ENCODE measurements at places on chromosomes 7 and 10.
A peak's percentile ranks its signal among the peaks of the same experiment; 100 is the strongest.

GRCh38 chr10:78829565-78829964, 239.2 kb upstream of the ZMIZ1 start:
- DNase-seq = no peak

DNA sequence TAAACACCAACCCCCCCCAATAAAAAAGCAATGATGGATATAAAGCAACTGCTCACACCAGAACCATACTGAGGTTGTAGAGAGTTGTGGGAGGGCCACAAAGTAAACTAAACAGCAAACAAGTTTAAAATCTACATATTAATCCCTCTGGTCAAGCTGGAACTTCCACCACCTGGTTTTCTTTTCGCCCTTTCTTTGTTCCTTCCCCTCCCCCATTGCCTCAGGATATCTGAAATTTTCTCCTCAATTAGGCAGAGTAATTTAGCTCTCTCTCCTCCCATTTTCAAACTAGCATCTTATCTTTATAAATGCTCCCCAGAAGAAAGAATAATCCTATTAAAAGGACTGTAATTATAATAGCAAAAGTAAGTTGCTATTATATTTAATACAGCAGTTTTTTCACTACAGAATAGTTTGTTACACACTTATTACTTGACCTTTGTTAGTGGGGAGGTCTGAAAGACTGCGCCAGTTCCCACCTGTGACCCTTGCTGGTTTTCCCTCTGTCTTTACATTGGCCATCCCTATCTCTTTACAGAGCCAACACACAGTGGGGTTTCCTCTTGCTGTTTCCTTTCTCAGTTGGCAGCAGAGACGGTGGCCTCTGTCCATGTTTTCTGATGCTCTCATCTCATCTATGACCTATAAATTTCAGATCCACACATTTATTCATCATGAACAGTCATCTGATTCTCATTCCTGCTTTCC, 235.4 kb downstream of the RNLS start:
- no peak for DNase-seq

GRCh38 chr10:99983280-99983988, 26.3 kb downstream of the DNMBP start:
- DNase-seq = no peak

DNA sequence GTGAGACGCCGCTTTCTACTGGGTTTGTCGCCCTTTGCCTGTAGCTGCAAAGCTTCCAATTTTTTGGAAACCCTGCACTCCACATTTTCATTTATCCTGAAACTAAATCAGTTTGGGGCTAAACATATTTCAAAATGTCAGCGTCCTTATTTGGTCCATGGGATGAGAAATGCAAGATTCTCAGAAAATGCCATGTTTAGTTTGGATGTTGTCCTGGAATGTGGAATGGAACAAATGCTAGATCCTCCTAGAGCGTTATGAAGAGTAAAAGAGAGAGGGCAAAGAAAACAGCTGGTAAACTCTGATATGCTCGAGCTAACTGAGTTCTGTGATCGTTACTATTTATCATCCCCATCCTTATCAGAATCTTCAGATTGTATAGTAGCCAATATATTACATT, 236.9 kb downstream of the KLF6 start:
- DNase-seq = no peak

- no peak for DNase-seq
These were observed 25.1 kb downstream of the TMEM168 start for GRCh38 chr7:112765105-112765504.

DNA sequence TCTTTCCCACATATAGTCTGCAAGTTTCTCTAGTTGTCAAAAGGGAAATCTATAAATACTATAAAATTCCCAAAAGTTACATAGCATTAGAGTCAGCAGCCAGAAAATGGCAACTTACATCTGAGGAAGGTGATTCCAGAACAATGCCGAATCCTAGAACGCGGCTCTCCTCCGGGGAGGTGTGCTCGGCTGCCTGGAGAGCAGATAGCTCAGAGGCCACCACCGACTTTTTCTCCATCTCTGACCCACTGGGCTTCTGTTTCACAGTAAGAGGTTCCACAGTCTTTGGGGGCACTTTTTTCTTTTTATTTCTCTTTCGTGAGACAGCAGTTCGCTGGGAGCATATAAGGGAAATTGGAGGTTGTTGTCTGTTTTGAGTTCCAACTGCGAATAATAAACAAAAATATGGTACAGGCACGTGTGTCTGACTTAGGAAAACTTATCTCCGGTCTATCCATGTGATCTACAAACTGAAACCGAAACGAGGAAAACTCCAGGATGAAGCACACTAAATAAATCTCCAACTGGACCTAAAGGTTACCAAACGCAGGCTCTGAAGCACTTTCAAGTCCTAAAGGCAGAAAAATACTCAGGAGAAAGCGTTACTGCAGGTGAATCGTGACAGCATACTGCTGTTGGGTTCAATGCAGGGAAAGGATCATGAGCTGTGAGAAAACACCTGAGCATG, 36.2 kb downstream of the BEND7 start:
- DNase-seq = no peak

DNA sequence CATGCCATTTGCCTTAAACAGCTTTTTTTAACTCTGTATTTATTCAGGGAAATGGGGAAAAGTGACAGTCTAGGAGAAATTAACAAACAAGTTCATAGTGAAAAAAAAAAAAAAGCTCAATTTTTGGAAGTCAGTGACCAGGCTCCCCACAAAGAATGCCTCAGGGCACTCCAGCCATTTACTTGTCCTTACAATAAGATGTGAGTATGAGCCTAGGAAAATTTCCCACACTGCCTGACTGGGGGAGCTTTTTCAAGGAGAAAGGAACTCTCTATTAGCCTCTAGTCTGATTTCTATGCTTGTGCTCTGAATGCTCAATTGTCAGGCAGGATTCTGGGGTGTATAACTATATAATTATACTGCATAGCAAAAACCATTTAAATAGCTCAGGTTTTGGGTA, 74.9 kb upstream of the NRBF2 start:
- DNase-seq = no peak

- no peak for DNase-seq
These were observed 71.2 kb downstream of the LRRTM3 start for GRCh38 chr10:66996996-66997395.

DNA sequence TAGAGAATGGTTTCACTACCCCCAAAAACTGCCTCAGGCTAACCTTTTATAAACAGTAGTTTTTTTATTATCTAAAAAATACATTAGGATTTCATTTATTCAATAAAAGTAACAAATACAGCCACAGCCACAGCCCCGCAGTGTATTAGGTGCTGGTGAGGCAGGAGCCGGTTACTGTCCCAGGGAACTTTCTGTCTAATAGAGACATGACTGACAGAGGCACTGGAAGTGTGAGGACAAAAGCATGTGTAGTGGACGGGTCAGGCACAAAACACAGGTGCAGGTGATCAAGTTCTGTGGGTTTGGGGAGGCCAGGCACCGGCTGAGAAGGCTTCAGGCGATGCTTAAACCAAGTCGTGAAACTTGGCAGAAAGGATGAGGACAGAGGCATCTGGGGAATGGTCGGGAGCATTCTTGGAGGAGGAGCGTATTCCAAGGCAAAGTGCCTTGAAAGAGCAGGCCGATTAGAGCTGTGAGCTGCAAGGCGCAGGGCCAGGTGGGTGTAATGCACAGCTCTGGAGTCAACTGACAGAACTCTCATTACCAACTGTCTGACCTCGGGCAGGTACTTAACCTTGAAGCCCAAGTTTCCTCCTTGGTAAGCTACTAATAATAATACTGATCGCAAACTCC, 138.2 kb downstream of the USP6NL start:
- no peak for DNase-seq

- no peak for DNase-seq
These were observed 162.2 kb downstream of the PFKFB3 start for GRCh38 chr10:6364893-6365292.

DNA sequence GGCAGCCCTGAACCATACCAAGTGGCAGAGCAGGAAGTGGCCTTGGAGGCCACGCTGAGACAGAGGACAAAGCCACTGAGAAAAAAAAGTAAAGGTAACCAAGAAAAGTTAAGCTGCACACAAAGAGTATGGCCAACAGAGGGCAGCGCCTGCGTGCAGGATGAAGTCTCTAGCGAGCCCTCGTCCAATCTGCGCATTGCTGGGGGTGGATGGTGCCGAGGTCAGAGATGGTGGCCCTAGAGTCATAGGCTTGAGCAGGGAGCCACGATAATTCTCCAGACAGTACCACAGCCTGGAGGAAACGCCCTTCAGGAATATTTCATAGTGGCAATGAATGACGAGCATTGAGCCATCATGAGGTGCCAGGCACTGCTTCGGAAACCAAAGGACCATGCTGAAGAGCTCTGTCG, 9.7 kb downstream of the ATP6V0E2 start:
- no peak for DNase-seq

- no peak for DNase-seq
These were observed 251.2 kb downstream of the ARHGAP12 start for GRCh38 chr10:31677195-31678138.

DNA sequence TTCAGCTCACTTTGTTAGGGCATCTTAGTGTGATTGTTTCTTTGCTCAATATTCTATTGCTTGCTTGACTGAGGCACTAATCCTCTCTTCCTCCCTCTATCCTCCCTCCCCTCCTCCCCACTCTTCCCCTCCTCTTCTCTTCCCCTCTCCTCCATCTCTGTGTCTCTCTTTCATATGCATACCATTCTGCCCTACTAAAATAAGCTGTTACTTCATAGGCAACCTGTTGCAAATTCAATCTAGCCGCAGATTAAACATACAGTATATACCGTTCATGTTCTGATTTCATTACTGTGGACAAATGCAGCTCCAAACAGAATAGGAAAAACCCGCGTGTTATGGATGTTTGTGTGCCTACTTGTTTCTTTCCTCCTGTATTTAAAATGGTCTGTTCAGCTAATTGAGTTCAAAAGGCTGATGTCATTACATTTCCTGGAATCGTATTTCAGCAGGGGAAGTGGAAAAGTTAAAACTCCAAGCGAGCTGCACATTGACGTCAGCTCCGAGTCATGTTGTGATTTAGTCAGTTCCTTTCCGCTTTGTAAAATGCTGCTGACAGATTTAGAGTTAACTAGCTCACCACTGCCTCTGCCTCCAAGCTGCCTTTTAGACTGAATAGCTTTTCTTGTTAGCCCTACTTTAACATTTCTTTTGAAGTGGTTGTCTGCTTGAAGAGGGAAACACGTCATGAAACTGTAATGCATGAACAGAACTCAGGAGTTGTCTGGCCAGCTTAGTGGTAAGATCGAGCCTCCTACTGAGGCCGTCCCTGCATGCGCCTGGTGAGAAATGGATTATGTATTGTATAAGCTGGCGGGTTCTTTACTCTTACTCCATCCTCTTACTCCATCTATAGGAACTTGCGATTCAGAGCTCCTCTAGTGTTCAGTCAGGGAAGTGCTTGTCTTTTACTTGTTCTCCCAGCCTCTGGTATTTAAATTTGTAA, 69.0 kb downstream of the CREM start:
- peak; percentile 45 for DNase-seq

GRCh38 chr7:105587909-105588635, 6.8 kb upstream of the EFCAB10 start:
- DNase-seq = no peak

DNA sequence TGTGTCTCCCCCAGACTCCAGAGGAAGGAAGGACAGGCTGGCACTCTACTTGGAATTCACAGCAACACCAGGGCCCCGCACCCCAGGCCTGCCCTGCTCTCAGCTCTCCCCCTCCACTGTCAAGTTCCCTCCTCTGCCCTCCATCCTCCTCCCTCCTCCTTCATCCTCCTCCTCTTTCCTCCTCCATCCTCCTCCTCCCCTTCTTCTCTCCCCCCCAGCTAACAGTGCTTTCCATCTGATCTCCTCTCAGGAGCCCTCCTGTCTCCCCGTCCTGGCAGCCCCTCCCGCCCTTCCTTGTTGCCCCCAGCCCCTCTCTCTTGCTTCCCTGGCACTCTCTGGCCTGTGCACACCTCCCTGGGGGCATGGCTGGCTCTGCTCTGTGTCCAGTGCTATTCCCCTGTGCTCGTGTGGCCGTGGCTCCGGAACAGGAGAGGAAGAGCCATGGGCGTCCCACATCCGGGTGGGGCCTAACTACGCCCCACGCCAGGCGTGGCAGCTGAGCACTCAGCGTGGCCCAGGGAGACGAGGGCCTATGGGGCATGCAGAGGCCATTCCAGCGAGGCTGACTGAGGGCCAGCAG, 64.2 kb downstream of the PWWP2B start:
- DNase-seq = no peak

GRCh38 chr7:31058122-31058521, 6.0 kb downstream of the ADCYAP1R1 start:
- no peak for DNase-seq

GRCh38 chr10:59896191-59896590, 10.2 kb downstream of the CCDC6 start:
- DNase-seq = no peak

- no peak for DNase-seq
These were observed 10.8 kb upstream of the FAM3C start for GRCh38 chr7:121406944-121407343.

DNA sequence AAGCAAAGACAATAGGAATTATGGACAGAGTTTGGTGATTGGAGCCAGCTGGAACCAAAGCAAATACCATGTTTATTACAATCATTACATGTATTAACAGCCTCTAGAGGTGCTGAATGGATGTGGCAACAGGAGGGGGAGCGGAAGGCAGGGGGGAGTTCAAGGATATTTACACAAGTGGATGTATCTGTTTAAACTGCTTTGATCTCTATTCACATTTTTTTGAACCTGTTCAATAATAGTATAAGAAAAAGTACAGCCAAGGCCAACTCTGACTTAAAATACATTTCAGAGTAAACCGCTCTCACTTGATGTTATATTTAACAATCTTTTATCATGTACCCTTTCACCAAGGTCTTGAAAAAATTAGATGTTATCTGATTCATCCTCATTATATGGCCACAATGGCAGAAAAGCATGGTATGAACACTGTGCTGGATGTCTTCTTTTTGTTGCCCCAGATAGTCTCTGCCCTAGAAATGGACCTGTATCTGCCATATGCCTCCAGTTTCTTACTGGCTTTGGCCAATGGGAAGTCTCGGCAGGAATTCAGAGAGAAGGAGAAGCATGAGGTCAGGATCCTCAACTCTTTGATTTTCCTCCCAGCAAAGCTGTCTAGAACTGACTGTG, 88.2 kb upstream of the FAM133B start:
- DNase-seq = no peak

All from stimulated activated CD8-positive, alpha-beta memory T cell treated with anti-CD3 and anti-CD28 coated beads, Interleukin-7, amount 100 ng/mL, for 1 hour (primary cell).